Tibial artery (tissue), 4 donors: ENCODE measurements at places on chromosomes 2 and 18.

GRCh38 chr2:1795261-1796231 lies 51.2 kb upstream of the PXDN start:
- DNase-seq, result no peak

DNA sequence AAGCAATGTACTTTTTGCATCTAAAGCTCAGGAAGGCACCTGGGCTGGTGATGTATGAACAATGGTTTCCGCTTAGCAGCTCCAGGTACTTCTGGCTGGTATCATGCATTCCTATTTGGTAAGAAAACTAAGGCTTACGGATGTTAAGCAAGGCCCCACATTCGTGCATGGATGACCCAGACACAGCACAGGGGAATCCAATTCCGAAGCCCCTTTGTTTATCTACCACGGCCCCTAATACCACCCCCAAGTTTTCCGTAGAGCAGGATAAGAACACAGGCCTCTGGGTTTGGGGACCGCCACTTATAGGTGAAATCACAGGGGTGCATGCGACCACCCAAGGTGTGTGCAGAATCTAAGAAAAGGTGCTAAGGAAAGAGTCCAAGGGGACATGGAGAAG lies 192.1 kb upstream of the ID2 start:
- DNase-seq, result no peak

DNA sequence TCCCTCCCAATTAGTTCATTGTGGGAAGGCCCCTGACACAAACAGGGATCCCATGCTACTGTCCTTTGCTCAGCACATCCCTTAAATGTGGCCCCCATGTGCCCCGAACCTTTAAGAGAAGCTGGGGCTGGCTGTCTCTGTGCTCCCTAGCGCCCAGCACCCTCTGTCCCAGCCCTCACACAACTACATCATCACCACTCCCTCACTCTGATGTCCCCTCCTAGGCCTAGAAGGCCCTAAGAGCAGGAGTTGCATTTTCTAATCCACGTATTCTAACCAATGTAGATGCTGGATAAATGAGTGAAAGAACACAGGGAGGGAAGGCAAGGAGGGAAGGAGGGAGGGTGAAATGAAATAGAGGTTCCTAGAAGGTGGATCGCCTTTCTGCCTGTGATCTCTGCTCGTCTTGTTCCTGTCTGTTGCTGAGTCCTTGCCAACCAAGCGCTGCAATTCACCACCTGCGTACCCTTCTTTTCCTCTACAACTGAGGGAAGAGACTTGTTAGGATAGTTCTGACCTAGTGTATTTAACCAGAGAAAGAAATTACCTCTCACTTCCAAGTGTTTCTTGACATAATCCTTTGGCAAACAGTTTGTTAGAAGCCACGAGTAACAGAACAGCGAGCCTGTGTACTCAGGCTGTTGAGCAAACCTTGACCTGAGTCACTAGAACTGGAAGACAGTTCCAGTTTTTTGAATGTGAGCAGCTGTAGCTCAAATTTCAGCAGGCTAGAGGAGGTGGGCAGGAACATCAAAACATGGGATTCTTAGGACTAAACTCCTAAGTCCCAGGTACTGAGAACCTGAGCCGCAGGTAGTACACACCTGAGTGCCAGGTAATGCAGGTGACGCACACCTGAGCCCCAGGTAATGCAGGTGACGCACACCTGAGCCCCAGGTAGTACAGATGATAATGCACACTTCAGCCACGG lies 181.5 kb upstream of the ID2 start:
- peak; percentile 39 for DNase-seq

DNA sequence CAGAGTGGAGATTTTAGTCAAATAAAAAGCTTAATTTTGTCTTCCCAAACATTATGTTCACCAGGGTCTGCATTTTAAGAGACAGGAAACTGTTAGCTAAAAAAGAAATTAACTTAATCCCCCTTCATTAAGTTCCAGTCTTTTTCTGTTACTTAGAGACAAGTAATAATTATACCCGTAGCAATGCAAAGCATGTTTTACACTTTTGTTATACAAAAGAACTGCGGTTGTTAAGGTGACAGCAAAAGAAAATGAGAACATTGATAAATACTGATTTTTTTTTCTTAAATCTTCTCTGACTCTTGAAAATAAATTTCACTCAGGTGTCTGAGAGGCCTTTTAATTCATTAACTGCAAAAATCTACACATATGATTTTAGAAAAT lies 101.4 kb downstream of the MEIS1 start:
- no peak for DNase-seq

- no peak for DNase-seq
Measured at GRCh38 chr2:111216811-111217652, 96.3 kb downstream of the BCL2L11 start.

GRCh38 chr2:152466041-152466440 lies 131.1 kb downstream of the FMNL2 start:
- DNase-seq, result no peak

GRCh38 chr2:79770926-79771325 lies 258.1 kb downstream of the CTNNA2 start:
- no peak for DNase-seq
